T-helper 22 cell (primary cell): ENCODE measurements at places on chromosomes 12 and 14.
A peak's percentile ranks its signal among the peaks of the same experiment; 100 is the strongest.

DNA sequence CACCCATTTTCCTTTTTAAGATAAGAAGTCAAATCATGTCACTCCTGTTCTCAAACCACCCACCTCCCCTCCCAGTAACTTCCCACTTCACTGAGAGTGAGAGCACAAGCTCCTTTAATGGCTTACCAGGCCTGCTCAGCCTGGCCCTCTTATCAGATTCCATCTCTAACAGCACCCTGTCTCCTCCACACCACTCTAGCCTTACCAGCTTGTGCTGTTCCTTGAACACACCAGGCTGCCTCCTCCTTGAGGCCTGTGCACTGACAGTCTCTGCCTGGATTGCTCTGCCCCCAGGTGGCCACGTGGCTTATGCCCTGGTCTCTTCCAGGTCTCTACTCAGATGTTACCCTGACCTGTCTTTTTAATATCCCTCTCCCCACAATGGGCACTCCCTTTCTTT is 40.1 kb upstream of the EVL start:
- DNase-seq = no peak

- DNase-seq = no peak
These were observed 77.2 kb downstream of the BHLHE41 start for GRCh38 chr12:26047401-26048226.

DNA sequence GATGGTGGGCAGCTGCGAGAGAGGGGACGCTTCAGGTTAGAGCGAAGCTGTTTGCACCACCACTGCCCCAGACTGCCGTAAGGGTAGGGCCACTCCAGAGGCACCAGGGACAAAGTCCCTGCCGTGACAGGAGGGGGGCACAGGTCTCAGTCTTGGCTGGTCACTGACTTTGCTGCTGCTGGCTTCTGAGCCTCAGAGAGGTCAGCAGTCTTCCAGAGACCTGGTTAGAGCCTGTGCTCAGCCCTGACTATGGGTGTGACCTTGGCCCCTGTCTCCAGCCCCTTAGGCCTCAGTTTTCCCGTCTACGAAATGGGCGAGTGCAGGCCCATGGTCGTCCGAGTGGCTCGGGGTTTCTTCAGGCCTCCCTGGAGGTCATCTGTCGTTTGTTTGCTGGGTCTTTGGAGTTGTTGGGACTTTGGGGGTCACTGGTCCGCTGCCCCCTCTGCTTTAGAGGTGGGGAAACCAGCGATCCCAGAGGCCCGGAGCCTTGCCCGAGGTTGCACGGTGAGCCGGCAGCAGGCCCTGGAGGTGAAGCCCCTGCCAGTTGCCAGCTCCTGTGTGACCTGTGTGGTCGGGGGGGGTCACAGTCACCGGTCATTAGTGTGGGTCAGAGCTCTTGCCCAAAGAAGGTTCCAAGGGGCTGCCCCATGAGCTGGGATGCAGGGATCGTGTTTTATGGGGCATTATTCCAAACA is 15.3 kb downstream of the MEG3 start:
- DNase-seq = no peak

DNA sequence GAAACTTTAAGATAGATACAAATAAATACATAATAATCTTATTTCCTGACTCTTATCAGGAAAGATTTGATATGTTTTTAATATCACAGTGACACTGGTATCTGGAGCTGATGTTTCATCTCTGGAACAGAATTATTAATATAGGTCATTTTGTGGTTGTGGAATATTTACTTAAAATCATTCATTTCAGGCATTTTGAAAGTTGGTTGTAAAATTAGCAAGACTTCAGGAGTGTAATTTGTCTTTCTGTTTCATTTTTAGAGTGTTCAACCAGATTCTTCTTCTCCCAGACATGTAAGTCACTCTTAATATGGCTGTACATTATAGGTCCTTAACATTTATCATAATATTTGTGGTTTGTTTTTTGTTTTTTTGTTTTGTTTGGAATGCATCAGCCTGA is 115.7 kb downstream of the PCNX1 start:
- no peak for DNase-seq

GRCh38 chr14:80692903-80693302 is 248.6 kb downstream of the CEP128 start:
- DNase-seq = no peak

DNA sequence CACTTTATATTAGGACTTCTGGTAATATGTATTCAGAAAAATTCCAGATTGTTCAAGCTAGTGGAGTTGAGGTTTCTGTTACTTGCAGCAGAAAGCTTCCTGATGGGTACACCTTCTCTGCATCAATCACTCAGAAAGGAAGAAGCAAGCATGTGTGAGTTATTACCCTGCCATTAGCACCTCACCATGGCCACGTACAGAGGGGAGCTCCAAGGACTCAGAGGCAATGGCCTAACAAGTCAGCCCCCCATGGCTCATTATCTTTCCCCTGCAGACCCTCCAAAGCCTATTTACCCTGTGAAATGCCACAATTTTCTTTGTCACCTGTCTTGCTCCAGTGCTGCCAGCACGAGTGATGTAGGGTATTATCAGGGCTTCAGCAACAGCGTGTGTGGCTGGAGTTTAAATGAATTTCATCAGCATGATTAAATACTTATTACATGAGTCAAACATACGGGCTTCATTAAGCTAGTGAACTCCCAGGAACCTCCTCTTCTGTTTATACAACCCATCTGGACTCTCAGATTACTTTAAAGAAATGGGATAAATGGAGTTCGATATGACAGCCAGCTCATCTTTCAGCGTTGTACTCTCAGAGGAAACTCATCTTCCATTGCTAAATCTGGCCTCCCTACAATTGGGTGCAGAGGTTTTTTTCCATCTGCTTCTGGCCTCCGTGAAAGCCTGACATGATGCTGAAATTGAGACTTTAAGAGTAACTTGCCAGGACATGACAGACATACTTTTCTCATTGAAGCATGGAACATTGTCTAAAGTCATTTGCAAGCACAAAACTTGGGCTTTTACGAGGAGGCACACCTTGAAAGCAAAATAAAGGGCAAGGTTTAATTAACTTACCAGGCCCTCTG is 135.9 kb downstream of the TMEM30B start:
- DNase-seq = no peak

DNA sequence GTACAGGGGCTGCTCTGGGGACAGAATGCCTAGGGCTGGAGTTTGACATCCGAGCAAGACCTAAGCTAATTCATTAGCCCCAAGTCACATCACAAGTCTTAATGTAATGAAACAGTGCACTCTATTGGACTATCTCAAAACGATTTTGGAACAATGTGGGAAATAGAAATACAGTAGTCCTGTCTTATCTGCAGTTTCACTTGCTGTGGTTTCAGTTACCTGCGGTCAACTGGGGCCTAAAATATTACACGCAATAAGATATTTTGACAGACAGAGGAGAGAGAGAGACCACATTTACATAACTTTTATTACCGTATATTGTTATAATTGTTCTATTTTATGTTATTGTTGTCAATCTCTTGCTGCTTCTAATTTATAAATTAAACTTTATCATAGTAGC is 21.1 kb downstream of the MOAP1 start:
- DNase-seq = no peak

- DNase-seq = peak; percentile 1
These were observed 117.2 kb upstream of the ATP2B1 start for GRCh38 chr12:89825591-89826449.

DNA sequence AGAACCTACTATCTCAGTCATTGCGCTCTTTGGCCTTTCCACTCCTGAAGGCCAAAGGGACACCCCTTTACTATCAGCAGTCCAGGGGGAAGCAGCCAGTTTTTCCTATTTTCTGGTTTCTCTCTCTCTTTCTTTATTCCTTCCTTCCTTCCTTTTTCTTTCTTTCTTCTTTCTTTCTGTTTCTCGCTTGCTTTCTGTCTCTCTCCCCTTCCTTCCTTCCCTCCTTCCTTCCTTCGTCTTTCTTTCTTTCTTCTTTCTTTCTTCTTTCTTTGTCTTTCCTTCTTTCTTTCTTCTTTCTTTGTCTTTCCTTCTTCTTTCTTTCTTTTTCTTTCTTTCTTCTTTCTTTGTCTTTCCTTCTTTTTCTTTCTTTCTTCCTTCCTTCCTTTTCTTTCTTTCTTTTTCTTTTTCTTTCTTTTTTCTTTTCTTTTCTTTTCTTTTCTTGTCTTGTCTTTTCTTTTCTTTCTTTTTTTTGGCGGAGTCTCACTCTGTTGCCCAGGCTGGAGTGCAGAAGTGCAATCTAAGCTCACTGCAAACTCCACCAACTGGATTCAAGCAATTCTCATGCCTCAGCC is 64.9 kb upstream of the OTX2 start:
- no peak for DNase-seq

GRCh38 chr14:74476607-74477006 is 16.5 kb downstream of the NPC2 start:
- DNase-seq = no peak

DNA sequence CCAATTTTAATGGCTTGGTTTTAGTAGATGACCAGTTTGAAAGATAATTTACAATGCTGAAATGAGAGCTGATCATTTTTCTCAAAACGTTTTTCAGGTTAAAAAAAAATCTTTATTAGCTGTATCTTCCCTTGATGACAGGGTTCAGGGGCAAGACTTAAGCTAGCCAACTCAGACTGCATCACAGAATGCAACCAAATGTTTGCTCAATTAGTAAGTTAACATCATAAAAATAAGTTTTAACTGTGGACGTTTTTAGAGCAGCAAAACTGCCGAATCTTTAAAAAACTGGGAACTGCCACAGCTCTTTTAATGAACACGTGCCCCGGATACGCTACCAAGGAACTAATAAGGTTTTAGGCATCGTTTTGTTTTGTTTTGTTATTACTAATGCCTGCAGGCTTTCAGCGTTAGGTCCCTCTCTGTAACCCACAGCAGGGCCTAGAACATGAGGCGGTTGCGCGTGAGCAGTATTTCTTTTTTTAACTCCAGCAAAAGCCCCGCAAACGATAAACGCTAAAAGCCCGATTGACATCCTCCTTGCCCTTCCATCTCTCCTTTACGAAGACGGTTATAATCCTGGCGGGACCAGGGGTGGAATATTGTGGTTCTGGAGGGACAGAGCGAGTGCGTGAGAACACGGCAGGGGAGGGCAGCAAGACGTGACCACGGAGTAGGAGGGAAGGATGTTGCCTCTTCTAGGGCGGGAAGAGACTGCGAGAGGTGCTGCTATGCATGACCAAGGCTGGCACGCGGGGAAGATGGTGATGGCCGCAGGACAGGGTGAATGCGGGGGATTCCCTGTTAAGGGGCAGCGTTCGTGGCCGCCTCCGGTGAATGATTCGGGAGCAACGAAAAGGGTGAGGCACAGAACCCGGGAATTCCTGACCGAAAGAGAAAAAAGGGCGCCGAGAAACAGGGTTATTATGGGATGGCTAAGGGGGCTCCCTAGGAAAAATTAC is 652 bp downstream of the SUPT16H start:
- peak; percentile 12 for DNase-seq

DNA sequence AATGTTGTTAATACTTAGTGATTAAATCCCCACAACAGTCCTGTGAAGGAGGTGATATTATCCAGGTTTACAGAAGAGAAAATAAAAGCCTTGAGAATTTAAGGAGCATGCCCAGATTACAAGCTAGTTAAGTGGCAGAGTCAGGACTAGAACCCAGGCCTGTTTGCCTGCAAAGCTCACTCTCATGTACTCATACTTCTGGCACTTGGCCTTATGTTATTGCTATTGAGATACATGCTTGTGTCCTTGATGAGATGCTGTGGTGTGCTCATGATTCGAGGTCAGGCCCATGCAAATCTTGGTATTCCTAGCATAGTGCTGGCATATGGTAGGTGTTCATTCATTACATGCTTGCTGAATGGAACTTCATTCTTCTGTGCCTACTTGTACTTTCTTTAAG is 7.6 kb upstream of the EID3 start:
- no peak for DNase-seq

- DNase-seq = no peak
These were observed 144.0 kb upstream of the FBXO33 start for GRCh38 chr14:39576258-39576657.

DNA sequence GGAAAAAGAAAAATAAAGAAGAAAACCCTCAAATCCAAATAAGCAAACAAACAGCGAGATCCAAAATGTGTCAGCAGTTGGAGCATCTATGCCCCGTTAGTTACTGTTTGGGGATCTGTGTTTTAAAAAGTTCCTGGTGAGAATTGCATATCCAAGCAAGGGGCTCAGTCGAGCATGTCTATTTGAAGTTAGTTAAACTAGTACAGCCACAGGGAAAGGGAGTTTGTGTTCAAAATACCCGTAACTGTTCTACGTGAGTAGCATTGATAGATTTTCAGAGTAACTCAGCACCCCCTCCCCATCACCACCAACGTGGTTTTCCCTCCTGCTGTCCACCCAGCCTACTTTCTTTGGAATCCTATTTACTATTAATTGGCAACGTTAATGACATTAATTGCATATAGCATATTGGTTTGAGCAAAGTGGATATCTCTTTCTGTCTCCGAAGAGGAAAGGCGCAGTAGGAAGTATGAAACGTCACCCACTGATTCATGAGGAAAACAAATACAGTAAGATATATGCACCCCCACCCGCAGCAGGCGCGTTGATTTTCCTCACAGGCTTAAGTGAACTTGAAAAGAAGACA is 1.5 kb downstream of the NPAS3 start:
- no peak for DNase-seq

GRCh38 chr14:76252471-76252870 is 100.7 kb downstream of the GPATCH2L start:
- no peak for DNase-seq

DNA sequence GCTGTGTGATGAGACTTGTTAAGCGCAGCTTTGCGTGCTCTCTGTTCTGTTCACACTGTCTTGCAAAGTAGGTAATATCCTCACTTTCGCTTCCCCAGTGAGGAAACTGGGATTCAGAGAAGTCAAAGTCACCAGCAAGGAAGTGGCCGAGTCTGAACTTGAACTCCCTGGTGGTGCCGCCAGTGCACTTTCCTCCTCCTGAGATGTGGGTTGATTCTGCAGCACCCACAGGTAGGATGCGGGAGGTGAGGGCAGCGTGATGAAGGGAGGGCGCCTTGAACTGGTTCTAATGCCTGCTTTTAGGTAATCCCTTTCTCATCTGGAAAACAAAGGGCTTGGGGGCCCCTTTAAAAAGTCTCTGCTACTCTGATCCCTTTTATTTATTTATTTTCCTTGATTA is 54.9 kb upstream of the IGF1 start:
- DNase-seq = no peak

DNA sequence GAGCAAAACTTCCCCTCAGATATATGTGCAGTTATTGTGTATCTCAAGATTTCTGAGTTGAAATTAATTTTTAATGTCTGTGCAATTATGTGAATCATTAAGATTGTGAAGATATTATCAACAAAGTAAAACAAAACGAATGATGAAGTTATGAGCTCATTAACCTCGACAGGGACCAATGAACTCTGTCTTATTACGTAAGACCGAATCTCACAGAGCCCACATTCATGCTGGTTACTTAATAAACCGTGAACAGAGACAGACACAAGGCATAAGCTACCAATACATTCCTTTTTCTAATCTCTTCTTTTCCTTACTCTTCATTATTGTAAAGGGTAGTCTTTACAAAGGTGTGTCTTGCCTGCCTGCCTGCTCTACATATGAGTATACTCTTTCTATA is 568.7 kb downstream of the RPS29 start:
- DNase-seq = no peak

DNA sequence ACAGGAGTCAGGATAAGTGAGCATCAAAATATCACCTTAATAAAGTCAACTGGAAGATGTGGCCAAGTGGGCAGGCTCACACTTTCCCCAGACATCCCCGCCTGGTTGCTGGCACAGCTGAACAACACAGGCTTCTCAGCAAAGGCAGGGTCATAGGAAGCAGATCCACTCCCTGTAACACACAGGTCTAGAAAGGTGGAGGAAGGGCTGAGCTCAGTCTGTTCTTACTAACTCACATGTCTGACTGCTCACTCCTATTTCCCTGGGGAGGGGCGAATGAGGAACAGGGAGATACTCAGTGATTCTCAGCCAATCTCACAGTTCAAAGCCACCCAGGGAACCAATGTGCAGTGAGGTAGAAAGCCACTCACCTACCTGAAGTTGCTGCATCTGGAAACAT is 45.0 kb upstream of the AMN1 start:
- DNase-seq = no peak
